M059J (cell line): ENCODE measurements at places on chromosomes 2 and 18. TPM values are rescaled to one million over a fixed set of nuclear protein-coding genes. Genes with fewer than 3 reads are reported as not detected.

GRCh38 chr18:57091231-57091630 is 55.7 kb upstream of the BOD1L2 start:
- no peak for DNase-seq

DNA sequence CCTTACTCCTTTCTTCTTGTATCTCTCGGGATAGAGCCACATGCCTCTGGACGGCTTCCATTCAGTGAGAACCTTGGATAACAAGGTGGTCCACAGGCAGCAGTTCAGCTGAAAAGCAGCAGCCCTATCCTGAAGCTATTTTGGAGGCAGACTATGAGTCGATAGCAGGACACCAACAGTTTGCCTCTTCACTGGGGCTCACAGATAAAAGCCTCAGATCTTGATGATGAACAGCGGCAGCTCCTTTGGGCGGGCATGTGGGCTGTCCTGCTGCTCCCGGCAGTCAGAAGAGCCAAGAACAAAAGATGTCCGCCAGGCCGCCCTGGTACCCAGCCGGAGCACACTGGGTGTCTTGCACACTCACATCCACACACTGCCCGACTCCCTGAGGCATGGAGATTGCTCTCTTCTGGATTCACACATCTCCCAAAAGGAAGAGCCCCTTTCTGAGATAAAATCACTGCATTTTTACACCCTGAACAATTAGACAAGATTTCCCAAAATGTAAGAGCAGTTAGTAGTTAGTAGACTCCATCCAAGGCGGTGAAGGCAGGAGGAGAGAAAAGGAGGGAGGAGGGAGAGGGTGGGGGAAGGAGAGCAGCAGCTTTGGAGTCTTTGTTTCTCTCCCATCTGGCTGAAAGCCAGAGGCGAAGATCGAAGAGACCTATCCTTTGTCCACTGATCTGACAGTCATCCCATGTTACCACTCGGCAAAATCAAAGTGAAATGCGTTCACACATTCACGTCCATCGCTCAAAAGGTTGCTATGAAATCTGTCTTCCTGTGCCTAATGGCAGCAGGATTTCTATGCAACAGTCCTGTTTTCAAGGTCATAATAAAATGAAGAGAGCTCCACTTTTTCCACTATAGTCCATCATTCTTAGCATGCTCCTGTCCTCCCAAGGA is 90.1 kb upstream of the KLF7 start:
- DNase-seq: no peak

GRCh38 chr2:155633887-155634570 is 698.5 kb downstream of the NR4A2 start:
- no peak for DNase-seq

The ALK gene
- total RNA-seq: 0.37 TPM in 1 of 2 replicates, not detected in the other
